Activated T-helper 1 cell treated with Interleukin-2 at 50 U/mL for 16 hours (primary cell): ENCODE measurements at places on chromosomes 12 and 14.

GRCh38 chr14:92951912-92952471 lies 29.0 kb downstream of the CHGA start:
- DNase-seq: peak; percentile 60

DNA sequence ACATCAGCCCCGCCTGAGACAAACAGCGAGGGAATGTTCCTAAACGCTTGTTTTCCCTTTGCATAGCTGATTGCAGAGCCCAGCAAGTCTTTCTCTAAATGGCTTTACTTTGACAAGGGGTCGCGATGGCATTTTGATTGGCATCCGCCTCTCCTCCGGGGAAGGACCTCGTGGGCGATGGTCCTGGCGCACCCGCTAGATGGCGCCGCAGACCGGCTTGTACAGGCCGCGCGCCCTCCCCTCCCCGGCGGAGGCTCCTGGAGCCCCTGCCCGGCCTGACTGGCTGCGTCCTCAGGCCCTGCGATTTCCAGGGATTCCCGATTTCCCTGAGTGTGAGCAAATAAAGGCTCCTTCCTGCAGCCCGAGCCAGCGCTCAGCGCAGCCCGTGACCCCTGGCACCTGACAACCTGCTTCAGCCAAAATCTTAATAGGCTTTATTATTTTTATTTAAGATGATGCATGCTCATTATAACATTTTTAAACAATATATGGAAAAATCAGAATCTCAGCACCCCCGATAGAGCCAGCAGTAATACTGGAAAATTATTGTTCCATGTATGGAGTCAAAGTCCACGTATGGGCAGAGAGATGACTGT lies 468.3 kb downstream of the AACS start:
- DNase-seq: no peak

DNA sequence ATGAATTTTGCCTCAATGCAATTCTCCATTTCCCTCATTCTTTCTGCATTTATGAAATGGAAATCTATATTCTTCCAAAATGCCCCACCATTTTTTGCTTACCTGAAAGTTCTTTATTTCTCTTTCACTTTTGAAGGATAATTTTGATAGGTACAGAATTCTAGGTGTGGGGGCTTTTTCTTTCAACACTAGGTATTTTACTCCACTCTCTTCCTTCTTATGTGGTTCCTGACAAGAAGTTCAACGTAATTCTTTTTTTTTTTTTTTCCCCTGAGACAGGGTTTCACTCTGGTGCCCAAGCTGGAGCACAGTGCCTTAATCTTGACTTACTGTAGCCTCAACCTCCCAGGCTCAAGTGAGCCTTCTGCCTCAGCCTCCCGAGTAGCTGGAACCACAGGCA lies 26.3 kb upstream of the OASL start:
- DNase-seq: no peak

DNA sequence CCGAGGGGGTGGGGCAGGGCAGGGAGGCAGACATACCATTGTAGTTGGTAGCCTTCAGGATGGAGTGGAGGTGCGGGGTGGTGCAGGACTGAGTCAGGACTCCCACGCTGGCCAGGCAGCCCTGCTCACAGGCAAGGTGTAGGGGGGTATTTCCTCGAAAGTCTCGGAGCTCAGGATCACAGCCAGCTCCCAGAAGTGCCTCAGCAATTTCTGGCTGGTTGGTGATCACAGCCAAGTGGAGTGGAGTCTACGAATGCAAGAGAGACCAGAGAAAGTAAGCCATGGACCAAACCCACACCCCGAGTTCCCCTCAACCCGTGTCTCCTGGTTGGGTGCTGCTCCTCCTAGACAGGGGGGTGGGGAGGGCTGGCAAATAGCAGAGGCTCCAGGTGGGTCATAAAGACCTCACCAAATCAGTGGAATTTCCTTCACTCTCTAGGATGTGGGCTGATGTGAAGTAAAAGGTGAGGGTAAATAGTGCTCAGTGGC lies 1.4 kb downstream of the NFKBIA start:
- no peak for DNase-seq

GRCh38 chr12:132450418-132451171 lies 39.4 kb upstream of the FBRSL1 start:
- no peak for DNase-seq

DNA sequence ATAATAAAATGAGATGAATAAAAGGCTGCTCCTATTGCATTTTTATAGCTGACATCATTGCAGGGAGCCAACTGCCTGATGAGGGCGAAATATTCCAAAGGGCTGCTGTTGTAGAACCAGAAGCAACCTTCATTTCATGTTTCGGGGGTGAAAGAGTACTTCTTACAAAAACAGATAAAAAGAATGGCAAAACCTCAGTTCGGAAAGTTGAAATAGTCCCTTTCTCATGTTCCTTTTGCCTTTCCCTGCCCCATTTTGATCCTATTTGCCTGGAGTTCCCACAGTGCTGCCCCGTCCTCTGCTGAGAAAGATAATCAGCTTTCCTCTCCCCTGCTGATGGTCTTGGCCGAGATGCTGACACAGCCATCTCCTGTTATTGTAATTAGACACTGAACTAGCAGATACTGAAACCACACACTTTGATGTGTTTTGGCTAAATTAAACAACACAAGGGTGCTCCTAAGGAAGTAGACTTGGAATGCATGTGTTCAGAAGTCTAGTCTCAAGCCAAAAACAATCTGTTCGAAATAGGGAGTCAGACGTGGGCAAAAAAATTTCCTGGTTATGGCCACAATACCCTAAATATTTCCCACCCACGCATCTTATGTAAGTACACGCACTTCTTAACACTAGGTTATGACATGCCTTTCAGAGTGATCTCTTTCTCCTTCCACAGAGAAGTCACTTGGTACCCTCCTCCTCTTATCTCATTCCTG lies 117.2 kb downstream of the PPM1H start:
- no peak for DNase-seq

- DNase-seq: peak; percentile 25
Measured at GRCh38 chr14:99628887-99629618, 15.9 kb upstream of the HHIPL1 start.

GRCh38 chr14:53824061-53824460 lies 132.6 kb downstream of the BMP4 start:
- DNase-seq: no peak

- DNase-seq: no peak
Measured at GRCh38 chr12:59695379-59695778, 99.5 kb downstream of the SLC16A7 start.

- DNase-seq: no peak
Measured at GRCh38 chr12:68564166-68564565, 46.5 kb upstream of the RAP1B start.

- no peak for DNase-seq
Measured at GRCh38 chr12:27151479-27151878, 69.1 kb upstream of the C12orf71 start.

DNA sequence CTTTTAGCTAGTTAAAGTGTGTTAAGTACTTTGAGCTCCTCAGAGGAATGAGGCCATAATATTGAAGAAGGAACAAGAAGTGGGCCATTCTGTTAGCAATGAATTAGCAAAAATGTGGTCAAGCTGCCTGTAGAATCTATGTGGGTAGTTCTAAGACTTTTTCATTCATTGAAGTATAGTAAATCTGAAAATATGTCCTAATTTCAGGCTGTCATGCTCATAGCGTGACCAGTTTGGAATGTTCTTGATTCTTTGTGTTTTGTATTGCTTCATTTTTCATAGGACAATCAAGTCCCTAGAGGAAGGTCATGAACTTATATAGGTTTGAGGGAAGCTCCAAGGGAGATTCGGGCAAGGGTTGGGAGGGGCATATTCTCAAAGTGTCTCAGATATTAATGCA lies 11.4 kb downstream of the ATP23 start:
- no peak for DNase-seq

- no peak for DNase-seq
Measured at GRCh38 chr14:88849716-88850115, 25.3 kb downstream of the TTC8 start.

DNA sequence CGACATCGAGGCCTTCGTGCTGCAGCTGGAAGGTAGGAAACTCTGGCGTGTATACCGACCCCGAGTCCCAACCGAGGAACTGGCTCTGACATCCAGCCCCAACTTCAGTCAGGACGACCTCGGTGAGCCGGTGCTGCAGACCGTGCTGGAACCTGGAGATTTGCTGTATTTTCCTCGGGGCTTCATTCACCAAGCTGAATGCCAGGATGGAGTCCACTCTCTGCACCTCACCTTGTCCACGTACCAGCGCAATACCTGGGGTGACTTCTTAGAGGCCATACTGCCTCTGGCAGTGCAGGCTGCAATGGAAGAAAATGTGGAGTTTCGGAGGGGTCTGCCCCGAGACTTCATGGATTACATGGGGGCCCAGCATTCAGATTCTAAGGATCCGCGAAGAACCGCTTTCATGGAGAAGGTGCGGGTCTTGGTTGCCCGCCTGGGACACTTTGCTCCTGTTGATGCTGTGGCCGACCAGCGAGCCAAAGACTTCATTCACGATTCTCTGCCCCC lies 1.4 kb downstream of the RIOX1 start:
- DNase-seq: no peak

DNA sequence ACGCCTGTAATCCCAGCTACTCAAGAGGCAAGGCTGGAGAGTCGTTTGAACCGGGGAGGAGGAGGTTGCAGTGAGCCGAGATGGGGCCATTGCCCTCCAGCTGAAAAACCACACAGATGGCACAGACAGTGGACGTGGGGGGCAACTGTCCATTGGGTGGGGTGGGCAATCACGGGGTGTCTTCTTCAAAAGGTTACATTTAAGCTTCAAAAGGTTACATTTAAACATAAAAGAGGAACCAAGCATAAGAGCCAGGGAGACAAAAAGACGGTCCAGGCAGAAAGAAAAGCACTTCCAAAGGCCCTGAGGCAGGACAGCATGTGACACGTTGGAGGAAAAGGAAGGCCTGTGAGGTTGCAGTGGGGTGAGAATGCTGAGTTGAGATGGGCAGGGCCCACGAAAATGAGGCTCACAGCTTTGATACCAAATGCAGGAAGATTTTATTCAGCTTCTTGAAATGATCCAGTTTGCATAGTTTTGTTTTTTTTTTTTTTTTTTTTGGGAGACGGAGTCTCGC lies 10.7 kb downstream of the SCARB1 start:
- DNase-seq: no peak

- DNase-seq: no peak
Measured at GRCh38 chr12:69998922-69999321, 173.9 kb downstream of the MYRFL start.

GRCh38 chr12:3476403-3476802 lies 14.6 kb upstream of the PRMT8 start:
- DNase-seq: no peak

- no peak for DNase-seq
Measured at GRCh38 chr12:70422631-70423030, 56.5 kb downstream of the KCNMB4 start.

DNA sequence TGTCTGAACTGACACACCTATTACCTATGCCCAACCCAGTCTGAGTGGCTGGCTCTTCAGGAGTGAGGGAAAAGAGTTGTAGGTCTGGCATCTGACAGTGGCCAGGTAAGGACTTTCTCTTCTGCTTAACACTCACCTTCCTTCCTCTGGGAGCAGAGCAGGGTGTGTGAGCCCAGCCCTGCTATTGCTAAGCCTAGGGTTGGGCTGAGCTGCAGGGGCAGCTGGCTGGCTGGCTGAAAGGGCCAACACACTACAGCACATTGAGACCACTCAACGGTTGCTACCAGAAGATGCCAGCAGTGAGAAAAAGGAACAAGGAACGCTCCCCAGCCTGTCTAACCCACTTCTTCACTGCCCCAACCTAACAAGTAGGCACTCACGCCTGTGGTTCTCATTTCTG lies 201.2 kb downstream of the DPF3 start:
- DNase-seq: no peak

GRCh38 chr12:38775457-38775856 lies 129.9 kb downstream of the CPNE8 start:
- DNase-seq: no peak

DNA sequence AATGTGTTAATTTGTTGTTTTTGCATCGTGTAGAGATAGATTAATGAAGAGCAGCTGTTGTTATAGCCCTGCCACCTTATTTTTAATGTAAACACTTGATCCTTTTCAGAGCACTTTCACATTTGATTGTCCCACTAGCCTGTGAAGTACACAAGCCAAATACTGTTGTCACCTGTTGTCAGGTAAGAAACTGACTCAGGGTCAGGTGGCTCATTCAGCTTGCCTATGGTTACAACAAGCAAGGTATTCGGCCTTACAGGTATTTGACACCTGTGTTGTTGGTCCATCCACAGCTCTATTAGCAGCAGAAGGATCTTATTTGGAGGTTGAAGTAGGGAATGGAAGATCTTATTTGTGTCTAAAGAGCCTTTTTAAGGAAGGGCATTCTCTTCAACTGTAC lies 108.9 kb downstream of the GPR135 start:
- no peak for DNase-seq

GRCh38 chr14:103334644-103335622 lies 896 bp downstream of the EIF5 start:
- DNase-seq: peak; percentile 72
